T-cell (primary cell): ENCODE measurements at places on chromosomes 3 and 15.

- DNase-seq = no peak
- H3K27ac ChIP-seq = no peak overlapping the region
- peaks cover 21% of the 10 kb centered on the region for H3K36me3 ChIP-seq
- no peaks in the 10 kb centered on the region for H3K4me1 ChIP-seq
Observed at GRCh38 chr15:41919954-41920538, 26.2 kb upstream of the SPTBN5 start.

GRCh38 chr15:50909010-50909317 lies 481 bp downstream of the AP4E1 start:
- DNase-seq = no peak
- H3K4me3 ChIP-seq = peak overlapping the region; percentile 92
- peak overlapping the region; percentile 49 for H3K27ac ChIP-seq
- H3K36me3 ChIP-seq = peaks cover 11% of the 10 kb centered on the region

- peaks cover 8% of the 10 kb centered on the region for H3K27me3 ChIP-seq
- H3K4me3 ChIP-seq = no peak overlapping the region
- H3K4me1 ChIP-seq = peaks cover 11% of the 10 kb centered on the region
- DNase-seq = no peak
- H3K36me3 ChIP-seq = no peaks in the 10 kb centered on the region
Observed at GRCh38 chr3:196603683-196604082, 35.2 kb downstream of the FBXO45 start.

GRCh38 chr15:98331676-98332075 lies 316.7 kb upstream of the IGF1R start:
- H3K4me1 ChIP-seq = no peaks in the 10 kb centered on the region
- no peaks in the 10 kb centered on the region for H3K36me3 ChIP-seq
- H3K4me3 ChIP-seq = no peak overlapping the region
- peaks cover 4% of the 10 kb centered on the region for H3K27me3 ChIP-seq
- H3K27ac ChIP-seq = no peak overlapping the region
- DNase-seq = no peak

GRCh38 chr3:39064646-39065045 lies 12.8 kb downstream of the WDR48 start:
- H3K4me3 ChIP-seq = no peak overlapping the region
- no peak for DNase-seq
- no peaks in the 10 kb centered on the region for H3K4me1 ChIP-seq
- no peaks in the 10 kb centered on the region for H3K27me3 ChIP-seq
- no peak overlapping the region for H3K27ac ChIP-seq

DNA sequence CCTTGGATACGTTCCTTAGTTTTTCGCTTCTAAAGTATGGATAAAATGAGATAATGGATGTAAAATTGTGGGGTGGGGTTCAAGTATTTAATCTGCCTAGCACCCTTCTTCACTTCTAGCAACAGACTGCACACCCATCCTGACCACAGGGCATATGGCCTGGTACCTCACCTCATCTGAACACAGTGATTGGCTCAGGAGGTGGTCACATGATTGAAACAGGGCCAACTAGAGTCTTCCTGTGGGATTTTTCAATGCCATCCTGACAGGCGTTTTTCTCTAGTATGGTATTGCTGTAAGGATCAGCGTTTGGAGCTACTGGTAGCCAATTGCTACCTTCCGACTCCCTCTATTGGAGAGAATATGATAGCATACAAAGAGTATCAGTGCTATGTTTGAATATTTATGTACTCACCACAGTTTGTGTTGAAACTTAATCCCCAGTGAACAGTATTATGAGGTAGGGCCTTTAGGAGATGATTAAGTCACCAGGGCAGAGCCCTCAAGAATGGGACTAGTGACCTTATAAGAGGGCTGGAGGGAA lies 172.2 kb downstream of the PPM1L start:
- DNase-seq = no peak
- no peaks in the 10 kb centered on the region for H3K27me3 ChIP-seq
- no peak overlapping the region for H3K4me3 ChIP-seq

DNA sequence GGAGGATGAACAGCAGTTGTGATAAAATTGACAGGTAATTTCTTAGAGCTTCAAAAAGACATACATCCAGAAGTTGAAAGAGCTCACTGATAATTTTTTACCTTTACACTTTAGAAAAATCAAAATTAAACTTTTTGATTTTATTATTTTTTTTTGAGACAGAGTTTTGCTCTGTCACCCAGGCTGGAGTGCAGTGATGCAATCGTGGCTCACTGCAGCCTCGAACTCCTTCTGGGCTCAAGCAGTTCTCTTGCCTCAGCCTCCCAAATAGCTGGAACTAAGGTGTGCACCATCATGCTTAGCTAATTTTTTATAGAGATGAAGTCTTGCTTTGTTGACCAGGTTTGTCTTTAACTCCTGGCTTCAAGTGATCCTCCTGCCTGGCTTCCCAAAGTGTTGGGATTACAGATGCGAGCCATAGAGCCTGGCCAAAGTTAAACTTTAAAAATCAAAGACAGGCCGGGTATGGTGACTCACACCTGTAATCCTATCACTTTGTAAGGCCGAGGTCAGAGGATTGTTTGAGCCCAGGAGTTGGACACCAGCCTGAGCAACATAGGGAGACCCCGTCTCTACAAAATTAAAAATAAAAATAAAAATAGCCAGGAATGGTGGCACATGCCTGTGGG lies 21.7 kb downstream of the PLA2G4F start:
- H3K36me3 ChIP-seq = no peaks in the 10 kb centered on the region
- H3K4me1 ChIP-seq = no peaks in the 10 kb centered on the region
- no peak overlapping the region for H3K27ac ChIP-seq
- H3K4me3 ChIP-seq = no peak overlapping the region

GRCh38 chr15:34370643-34371042 lies 3.6 kb upstream of the LPCAT4 start:
- no peaks in the 10 kb centered on the region for H3K36me3 ChIP-seq
- no peak overlapping the region for H3K4me3 ChIP-seq
- peaks cover 10% of the 10 kb centered on the region for H3K4me1 ChIP-seq
